Stimulated activated CD4-positive, alpha-beta T cell treated with anti-CD3 and anti-CD28 coated beads, Interleukin-4, amount 100 ng/mL, for 1 hour (primary cell): ENCODE measurements at places on chromosomes 2 and 18.
A peak's percentile ranks its signal among the peaks of the same experiment; 100 is the strongest.

- DNase-seq = no peak
These were observed 132.5 kb downstream of the NCOA1 start for GRCh38 chr2:24623535-24623934.

GRCh38 chr2:61318553-61318952, 152.3 kb downstream of the USP34 start:
- DNase-seq = no peak

GRCh38 chr2:232308986-232309385, 69.6 kb upstream of the ALPP start:
- no peak for DNase-seq

- DNase-seq = no peak
These were observed 68.6 kb downstream of the CAMKMT start for GRCh38 chr2:44430342-44430741.

DNA sequence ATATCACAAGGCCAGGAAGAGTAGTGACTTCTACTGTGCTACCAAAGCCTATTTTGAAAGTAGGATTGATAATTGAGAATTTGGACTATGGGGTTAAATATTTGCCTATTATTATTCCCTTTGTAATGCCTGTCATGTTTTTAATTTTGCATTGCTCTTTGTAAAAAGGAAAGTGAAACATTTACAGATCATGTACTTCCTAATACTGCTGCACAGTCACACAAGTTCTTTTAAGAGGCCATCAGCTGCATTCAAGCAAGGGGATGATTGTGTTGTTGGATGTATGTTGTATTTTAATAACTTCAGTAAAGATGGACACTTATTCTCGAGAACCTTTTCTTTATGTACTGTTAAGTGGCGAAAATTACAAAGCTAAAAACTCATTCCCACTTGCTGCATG, 70.1 kb downstream of the PLEKHA3 start:
- no peak for DNase-seq

DNA sequence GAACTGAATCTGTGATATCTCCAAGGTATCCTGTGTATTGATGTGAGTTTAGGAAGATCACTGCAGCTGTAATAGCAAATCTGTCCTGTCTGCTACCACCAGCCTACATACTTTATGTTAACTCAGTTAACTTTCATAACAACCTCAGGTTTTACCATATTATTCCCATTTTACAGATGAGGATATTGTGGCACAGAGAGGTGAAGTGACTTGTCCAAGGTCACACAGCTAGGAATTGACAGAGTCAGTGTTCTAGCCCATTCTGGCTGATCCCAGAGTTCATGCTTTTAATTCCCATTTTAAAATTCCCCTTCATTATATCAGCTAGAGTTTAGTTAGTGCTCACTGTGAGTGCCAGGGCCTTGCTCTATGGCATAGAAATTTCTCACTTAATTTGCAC, 49.4 kb downstream of the PLEK start:
- no peak for DNase-seq

DNA sequence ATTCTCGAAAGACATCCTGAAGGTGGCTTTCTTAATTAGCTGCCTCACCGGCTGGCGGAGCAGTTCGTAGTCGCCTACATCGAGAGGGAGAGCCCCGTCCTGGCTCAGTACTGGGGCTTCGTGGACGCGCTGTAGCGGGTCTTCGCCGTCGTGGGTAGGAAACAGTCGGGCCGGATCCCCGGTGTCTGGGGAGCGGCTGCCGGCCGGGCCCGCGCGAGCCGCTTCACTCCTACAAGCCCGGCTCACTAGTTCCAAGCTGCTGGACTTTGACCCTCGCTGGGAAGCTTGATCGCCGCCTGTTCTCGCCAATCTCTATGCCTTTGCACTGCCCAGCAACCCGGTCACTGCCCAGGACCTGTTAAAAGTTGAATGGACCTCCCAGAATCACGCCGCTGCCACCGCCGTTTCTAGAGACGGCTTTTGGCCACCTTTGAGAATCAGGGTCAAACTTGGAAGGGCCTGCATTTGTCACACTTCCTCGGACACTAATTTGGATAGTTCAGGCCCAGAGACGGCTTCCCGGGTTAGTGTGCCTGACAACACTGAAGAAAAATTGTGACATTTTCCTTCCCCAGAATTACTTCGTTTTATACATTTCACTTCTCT, 41.4 kb upstream of the AKAIN1 start:
- peak; percentile 49 for DNase-seq

GRCh38 chr2:54482715-54483114, 26.6 kb downstream of the SPTBN1 start:
- no peak for DNase-seq

- no peak for DNase-seq
These were observed 136.2 kb downstream of the MTX2 start for GRCh38 chr2:176405477-176405876.

DNA sequence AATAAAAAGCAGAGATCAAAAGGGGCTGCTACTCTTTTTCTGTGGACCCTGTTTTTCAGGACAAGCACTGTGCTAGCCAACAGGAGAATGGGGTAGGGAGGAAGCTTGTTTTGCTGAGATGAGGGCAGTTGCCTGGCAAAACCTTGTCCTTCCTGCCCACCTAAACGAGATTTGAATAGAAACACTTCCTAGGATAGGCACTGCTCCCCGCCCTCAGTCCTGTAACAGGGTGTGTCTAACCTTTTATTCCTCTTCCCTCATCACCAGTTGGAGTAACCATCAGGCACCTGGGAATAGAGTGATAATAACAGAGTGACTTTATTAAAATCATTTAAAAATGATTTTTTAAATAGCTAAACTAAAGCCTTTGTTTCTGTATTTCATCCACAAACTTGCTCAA, 368.8 kb downstream of the LNPK start:
- no peak for DNase-seq

GRCh38 chr18:22753130-22753831, 179.8 kb upstream of the RBBP8 start:
- no peak for DNase-seq
